ENCODE measurements at places on chromosomes 7 and 10.

GRCh38 chr10:77506517-77507200 is 130.9 kb downstream of the KCNMA1 start:
- DNase-seq = no peak

- DNase-seq = no peak
Measured at GRCh38 chr10:107022600-107023354, 141.7 kb downstream of the SORCS1 start.

- DNase-seq = no peak
Measured at GRCh38 chr10:35089611-35090161, 455 bp downstream of the CUL2 start.

GRCh38 chr10:22611425-22612115 is 102.8 kb downstream of the PIP4K2A start:
- no peak for DNase-seq

DNA sequence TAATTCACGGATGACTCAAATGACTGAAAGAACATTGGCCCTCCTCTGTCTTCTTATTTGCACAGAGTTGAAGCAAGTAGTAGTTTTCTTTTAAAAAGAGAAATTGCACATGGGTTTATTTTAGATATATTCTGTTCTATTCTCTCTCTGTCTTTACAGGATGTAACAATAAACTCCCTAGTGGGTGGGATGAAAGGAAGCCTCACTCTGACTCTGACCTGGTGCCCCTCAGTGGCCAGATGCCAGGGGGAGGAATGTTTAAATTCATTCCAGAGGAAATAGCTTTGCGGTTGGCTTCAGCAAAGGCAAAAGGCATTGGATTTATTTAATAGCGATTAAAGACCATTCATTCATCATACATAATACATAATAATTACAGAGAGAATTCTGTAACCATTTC is 156.4 kb upstream of the MTPN start:
- DNase-seq = no peak

- DNase-seq = no peak
Measured at GRCh38 chr7:150374472-150374871, 4.7 kb upstream of the ZNF775 start.

DNA sequence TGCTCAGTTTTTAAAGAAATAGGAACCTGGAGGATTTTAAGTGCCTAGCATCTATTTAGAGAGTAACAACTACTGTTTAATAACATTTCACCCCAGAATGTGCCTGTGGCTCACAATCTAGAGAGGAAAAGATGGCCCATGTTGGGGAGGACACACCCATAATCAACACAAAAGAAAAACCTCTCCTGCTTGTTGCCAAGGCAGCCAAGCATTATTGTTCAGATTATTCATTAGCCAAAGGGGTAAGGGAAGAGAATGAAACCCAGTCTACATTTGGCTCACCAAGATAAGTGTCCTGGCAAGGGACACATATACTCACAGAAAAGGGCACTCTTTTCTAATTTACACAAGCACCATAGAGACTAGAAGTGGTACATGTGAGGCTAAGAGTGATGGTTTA is 17.7 kb upstream of the IFIT1B start:
- no peak for DNase-seq

DNA sequence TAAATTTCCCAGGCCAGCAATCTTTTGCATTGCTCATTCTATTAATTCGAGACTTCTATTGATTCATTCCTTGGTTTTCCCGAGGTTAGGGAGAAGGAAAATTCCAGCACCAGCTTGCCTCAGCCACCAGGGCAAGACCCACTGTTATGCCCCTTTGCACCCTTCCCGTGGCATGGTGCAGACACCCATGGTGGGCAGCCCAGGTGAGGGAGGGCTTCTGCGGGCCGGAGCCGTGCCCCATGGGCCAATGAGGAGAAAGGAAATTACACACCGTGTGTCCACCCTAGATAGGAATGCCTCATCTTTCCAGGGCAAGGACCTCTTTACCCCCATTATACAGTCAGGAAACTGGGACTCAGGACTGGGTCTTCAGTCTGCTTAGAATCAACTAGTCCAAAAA is 4.5 kb upstream of the GRID1 start:
- DNase-seq = no peak

- DNase-seq = no peak
Measured at GRCh38 chr10:201328-201771, 66.1 kb downstream of the ZMYND11 start.

DNA sequence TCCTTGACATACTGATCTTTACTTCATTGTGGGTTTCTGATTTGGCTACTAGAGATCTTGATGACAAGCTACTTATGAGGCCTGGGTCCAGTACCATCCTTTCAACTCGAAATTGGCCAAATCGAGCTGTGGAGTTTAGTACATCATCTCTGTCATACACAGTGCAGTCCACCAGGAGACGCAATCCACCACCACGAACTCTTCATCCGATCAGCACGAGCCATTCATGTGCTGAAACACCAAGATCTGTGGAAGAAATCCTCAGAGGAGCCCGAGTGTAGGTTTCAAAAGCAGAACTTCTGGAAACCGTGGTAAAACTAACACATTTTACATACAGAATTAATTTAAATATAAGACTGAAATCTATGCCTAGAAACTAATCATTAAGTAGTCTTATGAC is 14.2 kb downstream of the DNAJC9 start:
- no peak for DNase-seq

DNA sequence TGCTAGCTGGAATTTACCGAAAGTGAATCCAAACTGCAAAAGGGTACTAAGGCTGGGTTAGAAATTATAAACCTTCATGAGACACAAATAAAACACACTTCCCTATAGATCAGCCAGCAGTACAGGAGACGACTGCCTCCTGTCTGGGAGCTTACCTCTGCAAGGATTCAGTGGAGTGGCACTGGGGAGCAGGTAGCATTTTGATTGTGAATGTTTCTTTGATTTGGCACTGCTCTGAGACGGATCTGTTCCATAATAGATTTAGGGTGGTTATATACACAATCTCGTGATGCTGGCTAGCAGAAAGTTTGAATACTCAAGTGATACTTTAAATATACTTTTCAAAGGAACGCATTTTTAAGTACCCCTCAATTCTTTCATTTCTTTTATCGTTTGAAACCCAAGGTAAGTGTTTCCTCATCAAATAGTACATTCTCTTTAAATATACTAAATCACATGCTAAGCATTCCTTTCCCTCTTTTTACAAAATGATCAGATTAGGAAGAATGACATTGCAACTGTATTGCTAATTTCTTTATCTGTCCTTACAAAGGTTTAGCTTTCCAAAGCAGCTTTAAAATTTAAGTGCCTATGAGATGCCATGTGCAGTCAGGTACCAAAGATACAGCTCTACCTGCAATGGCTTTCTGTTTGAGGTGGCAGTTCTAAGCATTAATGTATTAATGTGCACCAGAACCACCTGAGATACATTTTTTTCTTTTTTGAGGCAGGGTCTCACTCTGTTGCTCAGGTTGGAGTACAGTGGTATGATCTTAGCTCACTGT is 20.6 kb upstream of the CHCHD3 start:
- no peak for DNase-seq

- no peak for DNase-seq
Measured at GRCh38 chr10:127813290-127813689, 76.3 kb downstream of the FOXI2 start.

DNA sequence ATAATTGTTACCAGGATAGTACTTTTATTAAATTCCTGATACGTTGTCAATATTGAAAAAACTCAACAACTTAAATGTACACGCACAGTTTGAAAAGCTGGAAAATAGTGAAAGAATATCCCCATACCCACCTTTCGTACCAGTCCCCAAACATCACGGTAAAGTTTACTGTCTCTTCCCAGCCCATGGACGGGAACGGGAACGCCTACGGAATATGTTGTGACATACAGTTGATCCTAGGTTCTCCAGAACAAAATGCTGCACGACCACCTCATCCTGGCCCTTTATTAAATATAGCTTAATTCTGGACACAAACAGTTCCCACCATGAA is 527 bp upstream of the BCAP29 start:
- no peak for DNase-seq

DNA sequence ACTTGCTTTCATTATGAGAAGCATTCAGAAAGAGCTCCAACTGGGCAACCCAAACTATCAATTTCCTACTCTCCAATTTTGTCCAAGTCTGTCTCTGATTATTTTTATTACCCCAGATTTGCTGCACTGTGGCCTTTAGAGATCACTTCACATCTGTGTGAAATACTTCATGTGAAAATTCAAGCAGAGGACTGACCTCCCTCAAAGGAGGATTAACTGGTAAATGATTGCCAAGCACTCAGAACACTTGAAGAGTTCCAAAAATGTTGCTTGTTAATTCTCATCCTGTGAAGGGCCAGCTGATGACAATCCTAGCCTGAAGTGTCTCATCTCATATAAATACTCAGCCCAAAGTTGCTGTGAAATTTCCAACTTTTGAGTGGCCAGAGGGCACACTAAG is 182.8 kb upstream of the DGKB start:
- no peak for DNase-seq

DNA sequence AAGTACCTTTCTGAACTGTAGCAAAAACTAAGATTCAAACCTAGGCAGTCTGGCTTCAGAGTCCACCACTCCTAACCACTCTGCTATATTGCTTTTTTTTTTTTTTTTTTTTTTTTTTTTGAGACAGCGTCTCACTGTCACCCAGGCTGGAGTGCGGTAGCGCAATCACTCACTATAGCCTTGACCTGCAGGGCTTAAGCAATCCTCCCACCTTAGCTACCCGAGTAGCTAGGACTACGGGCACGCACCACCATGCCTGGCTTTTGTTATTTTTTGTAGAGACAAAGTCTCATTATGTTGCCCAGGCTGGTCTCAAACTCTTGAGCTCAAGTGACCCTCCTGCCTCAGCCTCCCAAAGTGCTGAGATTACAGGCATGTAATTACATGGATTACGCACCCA is 10.1 kb upstream of the SLF2 start:
- no peak for DNase-seq

DNA sequence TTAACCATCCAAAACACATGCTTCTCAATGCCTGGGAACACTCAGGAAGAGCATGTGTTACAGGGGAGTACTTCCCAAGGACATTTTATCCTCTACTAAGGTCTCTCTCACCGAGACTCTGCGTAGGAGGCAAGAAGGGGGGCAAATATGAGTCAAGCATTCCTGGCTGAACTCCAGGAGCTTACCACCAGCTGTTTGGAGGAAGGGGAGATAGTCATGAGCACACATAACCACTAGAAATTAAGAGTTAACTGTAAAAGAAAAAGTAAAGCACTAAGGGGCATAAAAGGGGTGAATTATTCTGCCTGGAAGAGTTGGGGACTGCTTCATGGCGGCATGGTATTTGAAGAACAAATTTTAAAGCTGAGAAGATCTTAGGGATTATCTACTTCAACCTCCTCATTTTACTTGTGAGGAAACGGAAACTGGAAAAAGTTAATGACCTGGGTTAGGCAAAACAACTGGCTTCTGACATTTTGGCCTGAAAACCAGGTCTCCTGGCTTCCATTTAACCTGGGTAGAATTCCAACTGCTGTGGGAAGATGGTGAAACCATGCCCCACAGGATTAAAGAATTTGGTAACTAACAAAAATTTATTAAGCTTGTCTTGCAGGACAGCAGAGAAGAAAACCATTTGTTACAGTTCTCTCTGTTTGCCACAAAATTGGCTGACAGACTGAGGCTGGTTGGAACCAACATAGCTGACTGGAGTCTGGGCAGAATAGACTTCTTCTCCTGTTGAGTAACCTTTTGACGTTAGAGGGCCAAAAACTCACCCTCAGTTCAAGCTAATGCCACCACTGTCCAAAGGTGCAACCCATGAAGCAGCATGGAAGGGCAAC is 85.5 kb downstream of the SLC25A13 start:
- no peak for DNase-seq

DNA sequence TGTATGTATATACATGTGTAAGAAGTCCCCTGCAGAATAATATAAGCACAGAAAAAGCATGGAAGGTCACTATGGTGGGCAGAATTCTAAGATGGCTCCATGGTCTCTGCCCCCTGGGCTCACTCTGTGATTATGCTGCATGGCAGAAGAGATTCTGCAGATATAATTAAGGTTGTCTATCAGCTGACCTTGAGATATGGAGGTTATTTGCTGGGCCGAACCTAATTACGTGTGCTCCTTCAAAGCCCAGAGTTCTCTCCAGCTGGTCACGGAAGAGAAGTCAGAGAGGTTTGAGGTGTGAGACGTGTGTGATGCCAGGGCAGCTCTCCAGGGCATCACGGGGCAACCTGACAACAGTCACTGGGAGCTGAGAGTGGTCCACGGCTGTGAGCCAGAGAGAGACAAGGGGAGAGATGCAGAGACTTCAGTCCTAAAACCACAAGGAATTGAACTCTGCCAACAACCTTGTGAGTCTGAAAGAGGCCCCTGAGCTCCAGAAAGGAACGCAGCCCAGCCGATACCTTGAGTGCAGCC is 11.5 kb downstream of the PAPOLB start:
- DNase-seq = no peak

Measured in posterior vena cava (tissue), 2 donors.